NCI-H1417 (cell line): ENCODE measurements at places on chromosomes 12 and 14.

- no peak for DNase-seq
These were observed 16.6 kb upstream of the ACTN1 start for GRCh38 chr14:68995731-68996130.

GRCh38 chr14:63672417-63673180 is 30.9 kb upstream of the WDR89 start:
- DNase-seq, result peak; percentile 55

DNA sequence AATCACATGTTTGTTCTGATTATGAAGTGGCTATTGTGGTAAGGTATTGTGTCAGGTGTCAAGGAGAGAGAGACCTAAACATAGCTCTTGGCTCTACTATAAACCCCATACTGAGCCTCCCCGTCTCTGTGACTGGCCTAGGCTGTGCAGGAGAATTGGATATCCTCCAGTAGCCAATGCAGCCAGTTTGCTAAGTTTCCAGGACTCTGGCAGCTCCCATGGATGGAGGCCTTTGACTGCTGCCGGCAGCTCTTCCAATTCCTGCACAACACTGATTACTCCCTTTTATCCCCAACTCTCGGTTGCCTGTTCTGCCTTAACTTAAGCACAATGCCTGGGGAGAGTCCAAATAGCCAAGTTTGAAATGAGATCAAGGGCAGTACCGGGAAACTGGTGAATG is 59.3 kb downstream of the ABCC9 start:
- DNase-seq, result peak; percentile 7

GRCh38 chr12:95674631-95675030 is 115.9 kb downstream of the NTN4 start:
- peak; percentile 99 for DNase-seq

DNA sequence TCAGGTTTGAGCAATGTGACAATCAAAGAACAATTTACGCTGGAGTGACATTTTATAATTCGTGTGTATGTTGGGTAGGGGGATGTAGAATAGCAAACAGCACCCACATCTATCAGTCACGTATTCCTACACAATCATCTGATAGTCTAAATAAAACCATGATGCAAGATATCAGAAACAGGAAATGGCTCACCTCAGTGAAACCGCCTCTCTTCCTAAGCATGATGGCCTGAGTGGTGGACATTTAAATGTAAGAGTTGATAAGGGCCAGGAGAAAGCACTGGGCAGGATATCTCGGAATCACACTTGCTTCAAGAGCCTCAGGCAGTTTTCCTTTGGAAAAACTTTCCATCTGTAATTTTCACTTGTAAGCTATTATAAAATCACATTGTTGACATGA is 128.2 kb downstream of the GRIP1 start:
- DNase-seq, result no peak

- no peak for DNase-seq
These were observed 68.7 kb downstream of the CCDC91 start for GRCh38 chr12:28258998-28259397.
